Stimulated activated CD4-positive, alpha-beta T cell treated with anti-CD3 and anti-CD28 coated beads, TNF-alpha, amount 100 ng/mL, for 1 hour (primary cell): ENCODE measurements at places on chromosomes 1 and 21.

GRCh38 chr1:234292011-234292410 is 81.2 kb upstream of the COA6 start:
- no peak for DNase-seq

GRCh38 chr21:42732033-42732410 is 78.6 kb downstream of the PDE9A start:
- no peak for DNase-seq

- DNase-seq, result no peak
Observed at GRCh38 chr1:52814465-52814864, 28.1 kb upstream of the ZYG11A start.

- no peak for DNase-seq
Observed at GRCh38 chr1:202807451-202807925, 733 bp downstream of the KDM5B start.

- no peak for DNase-seq
Observed at GRCh38 chr1:67958472-67958871, 92.0 kb downstream of the DIRAS3 start.

DNA sequence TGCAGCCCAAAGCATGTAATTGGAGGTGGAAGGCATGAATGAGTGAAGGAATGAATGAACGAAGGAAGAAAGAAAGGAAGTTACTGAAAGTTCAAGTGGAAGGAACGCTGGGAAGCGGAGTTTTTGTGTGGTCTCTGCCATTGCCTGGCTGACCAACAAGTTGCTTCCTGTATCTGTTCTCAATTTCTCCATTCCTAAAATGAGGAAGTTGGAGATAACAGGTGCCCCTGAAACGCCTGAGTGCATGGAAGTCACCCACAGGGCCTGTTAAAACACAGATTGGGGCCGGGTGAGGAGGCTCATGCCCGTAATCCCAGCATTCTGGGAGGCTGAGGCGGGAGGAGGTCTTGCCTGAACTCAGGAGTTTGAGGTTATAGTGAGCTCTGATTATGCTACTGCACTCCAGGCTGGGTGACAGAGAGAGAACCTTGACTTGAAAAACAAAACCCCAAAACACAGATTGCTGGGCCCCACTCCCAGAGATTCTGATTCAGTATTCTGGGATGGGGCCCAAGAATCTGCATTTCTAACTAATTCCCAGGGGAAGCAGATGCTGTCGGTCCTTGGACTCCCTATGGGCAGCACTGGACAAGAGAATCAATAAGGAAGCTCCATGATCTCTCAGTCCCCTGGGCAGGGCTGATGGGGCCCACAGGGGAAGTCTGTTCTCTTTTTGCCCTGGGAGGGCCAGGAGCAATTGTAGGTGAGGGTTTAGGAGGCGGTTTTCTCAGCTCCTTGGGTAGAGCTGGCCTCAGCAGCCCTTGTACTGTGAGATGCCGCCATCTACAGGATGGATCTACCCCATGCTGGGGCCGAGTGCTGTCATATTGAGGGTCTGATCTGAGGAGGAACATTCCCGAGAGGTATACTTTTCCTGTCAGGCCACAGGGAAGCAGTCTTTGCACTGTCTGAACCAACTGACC is 3.3 kb upstream of the CNR2 start:
- DNase-seq, result no peak

DNA sequence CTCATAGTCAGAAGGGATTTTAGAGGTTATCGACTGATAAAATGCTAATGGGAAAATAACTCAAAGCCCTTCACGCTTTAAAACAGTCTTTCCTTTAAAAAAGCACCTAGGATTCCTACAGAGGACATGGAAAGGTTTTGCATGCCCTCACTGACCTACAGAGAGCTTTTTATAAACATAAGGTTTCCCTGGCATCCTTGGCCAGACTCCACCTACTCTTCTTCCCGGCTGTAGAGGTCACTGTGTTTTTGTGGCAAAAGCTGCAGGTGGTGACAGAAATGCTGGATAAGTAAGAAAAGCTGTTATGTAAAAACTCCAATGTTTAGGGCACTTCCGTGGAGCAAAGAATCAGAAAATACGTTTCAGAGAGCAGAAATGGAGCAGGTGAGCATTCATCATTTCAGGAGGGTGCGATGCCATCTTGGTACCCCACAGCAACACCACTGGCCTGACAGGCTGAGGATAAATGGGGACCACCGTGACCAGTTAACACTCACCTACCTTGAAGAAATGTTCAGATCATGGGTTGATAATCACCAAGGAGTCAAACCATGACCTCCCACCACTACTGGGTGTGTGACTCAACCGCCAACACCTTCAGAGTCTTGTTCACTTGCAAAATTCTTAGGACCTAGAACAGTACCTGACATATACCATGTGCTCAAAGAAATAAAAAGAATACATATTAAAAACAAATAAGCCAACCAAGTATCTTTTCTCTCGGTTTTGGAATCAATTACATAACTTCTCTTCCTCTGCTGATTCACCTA is 46.6 kb downstream of the SSBP3 start:
- DNase-seq, result no peak

DNA sequence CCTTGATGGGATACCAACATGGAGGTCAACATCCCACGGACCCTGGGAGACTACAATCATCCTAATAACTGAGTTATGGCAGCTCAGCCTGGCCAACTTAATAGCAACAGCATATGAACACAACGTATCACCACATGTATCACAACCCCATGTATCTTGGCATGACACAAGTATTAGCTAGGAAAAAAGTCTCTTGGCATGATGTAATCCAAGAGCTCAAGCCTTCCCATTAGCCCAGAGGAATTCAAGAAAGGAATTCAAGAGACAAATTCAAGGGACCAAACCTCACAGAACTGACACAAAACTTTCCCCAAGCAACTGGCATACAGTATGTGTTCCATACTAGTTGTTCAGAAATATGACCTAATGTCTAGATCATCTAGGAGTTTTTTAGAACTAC is 100.9 kb upstream of the HMGB4 start:
- no peak for DNase-seq

- DNase-seq, result no peak
Observed at GRCh38 chr1:108521990-108522393, 37.9 kb upstream of the EEIG2 start.

- no peak for DNase-seq
Observed at GRCh38 chr1:35850051-35850450, 33.0 kb upstream of the AGO1 start.

GRCh38 chr1:38291906-38292521 is 245.4 kb upstream of the POU3F1 start:
- no peak for DNase-seq

DNA sequence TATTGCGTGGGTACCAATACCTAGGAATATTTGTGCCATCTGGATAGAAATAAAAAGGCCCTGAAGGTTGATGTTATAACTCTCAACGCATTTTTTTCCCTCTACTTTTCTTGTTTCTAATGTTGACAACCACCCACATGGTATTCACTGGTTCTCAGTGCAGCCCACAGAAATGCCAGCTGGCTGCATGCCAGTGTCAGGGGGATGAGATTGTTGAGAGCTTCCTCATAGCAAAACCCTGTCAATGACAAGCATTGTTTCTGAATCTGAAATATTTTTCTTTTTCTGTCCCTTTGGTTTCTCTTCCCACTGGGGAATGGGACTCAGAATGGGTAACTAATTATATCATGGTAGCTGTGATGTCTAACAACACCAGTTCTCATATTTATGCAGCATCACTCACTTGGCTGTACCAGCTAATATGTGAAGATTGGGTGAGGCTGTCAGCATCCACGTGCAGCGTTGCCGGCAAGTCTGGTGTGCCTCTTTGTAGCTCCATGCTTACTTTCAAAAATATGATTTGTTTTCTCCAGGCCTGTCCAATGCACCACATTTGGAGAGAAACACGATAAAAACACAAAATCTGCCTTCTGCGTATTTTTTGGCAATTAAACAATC is 284.6 kb downstream of the PTBP2 start:
- DNase-seq, result no peak

GRCh38 chr1:67879485-67879884 is 46.2 kb upstream of the GNG12 start:
- DNase-seq, result no peak

- DNase-seq, result no peak
Observed at GRCh38 chr1:32878637-32879041, 7.7 kb upstream of the HPCA start.

DNA sequence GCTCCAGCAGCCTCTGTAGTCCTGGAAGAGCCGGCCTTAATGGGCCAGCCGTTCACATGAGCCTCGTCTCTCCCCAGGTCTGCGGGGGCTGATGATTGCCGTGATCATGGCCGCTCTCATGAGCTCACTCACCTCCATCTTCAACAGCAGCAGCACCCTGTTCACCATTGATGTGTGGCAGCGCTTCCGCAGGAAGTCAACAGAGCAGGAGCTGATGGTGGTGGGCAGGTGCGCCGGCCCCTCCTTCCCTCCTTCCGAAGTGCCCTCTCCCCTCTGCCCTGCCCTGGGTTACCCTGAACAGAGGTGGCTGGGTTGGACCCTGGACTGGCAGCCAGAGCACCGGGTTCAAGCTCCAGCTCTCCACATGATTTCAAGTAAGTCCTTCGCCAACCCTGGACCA is 13.1 kb downstream of the SLC5A9 start:
- no peak for DNase-seq

DNA sequence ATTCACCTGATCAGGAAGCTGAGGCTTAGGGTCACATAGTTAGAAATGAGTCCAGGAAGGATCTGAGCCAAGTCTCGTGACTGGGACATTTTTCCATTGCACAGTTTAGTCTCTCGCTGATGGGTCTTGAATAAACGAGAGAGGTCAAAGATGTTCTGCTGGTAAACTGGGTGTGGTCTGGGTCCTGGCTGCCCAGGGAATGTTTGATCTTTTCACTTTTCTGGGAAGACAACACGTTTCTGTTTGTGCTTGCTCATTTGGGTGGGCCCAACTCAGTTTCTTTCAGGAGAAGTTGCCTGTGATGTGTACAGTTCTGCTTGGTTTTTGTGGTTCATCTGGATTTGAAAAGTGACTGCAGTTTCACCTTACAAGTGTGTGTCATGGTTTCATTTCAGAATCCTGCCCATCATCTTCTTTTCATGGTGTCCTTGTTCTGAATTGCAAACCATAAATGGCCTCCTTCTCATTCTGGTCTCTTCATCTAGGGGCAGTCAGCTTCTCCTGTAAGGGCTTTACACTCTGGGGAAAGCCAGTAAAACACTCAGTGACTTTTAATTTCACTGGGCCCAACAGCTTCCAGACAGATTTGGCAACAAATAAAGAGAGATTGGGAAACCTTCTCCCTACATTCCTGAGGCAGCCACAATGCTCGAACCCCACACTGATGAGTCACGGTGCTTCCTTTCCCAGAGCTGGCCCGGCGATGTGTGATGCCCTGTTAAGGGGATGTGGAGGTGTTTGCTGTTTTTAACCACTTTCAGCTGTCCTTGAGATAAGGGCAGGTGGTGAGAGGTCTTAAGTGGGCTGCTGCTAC is 7.2 kb upstream of the TACSTD2 start:
- no peak for DNase-seq

DNA sequence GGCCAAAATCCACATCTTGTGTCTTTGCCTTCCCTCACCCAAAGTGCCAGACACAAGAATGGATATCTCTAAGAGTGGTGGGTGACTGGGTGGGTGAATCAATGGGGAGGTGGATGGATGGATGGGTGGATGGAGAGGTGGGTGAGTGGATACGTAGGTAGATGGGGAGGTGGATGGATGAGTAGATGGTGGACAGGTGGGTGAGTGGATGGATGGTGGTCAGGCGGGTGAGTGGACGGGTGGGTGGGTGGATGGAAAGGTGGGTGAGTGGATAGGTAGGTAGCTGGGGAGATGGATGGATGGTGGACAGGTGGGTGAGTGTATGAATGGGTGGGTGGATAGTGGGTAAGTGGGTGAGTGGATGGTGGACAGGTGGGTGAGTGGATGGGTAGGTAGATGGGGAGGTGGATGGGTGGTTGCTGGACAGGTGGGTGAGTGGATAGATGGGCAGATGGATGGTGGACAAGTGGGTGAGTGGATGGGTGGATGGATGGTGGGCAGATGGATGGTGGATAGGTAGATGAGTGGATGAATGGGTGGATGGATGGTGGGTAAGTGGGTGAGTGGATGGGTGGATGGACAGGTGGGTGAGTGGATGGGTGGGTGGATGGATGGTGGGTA is 34.2 kb downstream of the SLC19A1 start:
- DNase-seq, result no peak

DNA sequence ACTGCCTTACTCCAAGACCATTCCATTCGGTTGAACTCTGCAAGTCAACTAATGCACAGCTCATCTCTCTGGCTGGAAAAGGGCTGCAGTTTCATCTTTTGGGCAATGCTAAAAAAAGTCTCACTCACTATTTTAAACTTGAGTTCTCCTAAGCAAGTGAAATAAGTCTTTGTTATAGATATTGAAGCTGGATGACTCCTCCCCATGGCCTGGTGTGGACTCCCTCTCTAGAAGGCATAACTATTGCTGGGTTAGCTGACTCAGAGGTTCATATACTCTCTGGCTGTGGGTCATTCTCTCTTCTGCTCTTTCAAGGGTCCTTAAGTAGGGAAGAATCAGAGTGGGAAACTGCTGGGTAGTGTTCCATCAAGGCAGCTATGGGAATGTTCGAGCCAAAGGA is 88.0 kb downstream of the XCL2 start:
- DNase-seq, result no peak

- DNase-seq, result no peak
Observed at GRCh38 chr1:18058981-18059605, 48.5 kb upstream of the IGSF21 start.

GRCh38 chr1:39391691-39392679 is 99.5 kb upstream of the BMP8A start:
- no peak for DNase-seq

DNA sequence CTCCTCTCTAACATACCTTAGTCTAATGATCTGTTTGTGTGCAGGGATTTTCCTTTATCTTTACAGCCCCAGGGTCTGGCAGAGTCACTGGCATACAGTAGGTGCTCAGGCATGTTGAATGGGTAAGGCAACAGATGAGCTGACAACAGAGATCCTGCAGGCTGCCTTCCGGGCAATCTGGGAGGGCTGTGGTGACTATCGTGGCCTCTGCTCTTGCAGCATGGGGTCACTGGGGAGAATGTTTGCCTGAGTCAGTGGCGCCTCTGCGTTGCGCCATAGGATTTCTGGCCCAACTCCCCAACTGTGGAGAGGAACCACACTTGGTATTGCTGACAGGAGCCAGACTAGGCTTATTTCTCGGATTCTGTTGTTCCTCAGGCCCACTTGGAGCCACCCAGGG is 93.8 kb downstream of the LAMC2 start:
- DNase-seq, result no peak

GRCh38 chr1:12456979-12457378 is 161.0 kb downstream of the DHRS3 start:
- no peak for DNase-seq

- no peak for DNase-seq
Observed at GRCh38 chr1:208919371-208919770, 664.1 kb upstream of the CAMK1G start.

DNA sequence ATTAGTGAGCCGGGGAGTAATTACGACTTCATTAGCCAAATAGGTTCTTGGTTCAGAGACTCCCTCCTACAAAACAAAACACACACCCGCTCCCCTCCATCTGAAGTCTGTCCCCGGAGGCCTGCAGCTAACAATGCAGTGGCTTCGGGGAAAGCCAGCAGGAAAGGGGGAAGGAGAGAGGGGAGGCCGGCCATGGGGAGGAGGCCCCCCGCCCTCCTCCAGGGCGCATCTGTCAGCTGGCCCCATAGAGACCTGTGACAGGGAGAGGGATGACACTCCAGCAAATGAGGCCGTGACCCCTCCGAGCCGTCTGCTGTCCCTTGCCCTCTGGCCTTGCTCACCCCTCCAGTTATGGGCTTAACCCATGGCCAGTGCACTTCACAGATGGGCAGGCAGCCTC is 12.1 kb upstream of the CNTN2 start:
- DNase-seq, result no peak

GRCh38 chr1:119336848-119337247 is 31.7 kb upstream of the HAO2 start:
- no peak for DNase-seq
